NCI-H187 treated with DMSO at 0.1 percent for 48 hours (cell line): ENCODE measurements at places on chromosomes 12 and 14.

GRCh38 chr14:60092526-60092920 is 800 bp downstream of the PCNX4 start:
- no peak for DNase-seq

GRCh38 chr14:71995741-71996140 is 63.5 kb downstream of the RGS6 start:
- DNase-seq, result no peak

DNA sequence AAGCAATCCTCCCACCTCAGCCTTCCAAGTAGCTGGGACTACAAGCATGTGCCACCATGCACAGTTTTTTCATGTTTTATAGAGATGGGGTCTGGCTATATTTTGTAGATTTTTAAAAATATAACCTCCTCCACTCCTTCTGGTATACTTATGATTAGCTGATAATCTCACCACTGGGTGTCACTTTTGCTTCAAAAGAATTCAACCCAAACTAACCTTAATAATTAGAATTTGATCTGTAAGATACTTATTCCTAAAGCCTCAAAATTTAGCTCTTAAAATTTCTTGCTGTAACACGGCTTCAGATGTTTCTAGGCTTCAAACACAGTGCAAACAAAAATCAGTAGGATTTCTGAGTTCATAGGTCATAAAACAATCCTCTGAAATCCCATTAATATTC is 130.3 kb downstream of the CEP83 start:
- DNase-seq, result no peak

DNA sequence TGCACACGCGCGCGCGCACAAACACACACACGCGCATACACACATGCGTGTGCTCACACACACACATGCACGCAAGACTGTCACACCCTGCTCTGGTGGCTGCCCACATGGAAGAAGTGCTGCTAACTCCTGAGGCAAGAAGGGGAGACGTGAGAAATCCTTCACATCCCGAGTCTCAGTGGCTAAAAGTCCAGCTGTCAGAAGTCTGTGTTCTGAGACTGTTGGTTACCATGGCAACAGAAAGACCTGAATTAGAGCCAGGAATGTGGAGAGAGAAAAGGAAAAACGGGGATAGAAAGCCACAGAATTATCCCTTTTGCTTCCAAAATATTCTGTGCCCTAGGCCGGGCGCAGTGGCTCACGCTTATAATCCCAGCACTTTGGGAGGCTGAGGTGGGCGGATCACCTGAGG is 71.2 kb downstream of the PPFIBP1 start:
- DNase-seq, result no peak

- no peak for DNase-seq
Observed at GRCh38 chr14:81132468-81132867, 88.3 kb downstream of the GTF2A1 start.

DNA sequence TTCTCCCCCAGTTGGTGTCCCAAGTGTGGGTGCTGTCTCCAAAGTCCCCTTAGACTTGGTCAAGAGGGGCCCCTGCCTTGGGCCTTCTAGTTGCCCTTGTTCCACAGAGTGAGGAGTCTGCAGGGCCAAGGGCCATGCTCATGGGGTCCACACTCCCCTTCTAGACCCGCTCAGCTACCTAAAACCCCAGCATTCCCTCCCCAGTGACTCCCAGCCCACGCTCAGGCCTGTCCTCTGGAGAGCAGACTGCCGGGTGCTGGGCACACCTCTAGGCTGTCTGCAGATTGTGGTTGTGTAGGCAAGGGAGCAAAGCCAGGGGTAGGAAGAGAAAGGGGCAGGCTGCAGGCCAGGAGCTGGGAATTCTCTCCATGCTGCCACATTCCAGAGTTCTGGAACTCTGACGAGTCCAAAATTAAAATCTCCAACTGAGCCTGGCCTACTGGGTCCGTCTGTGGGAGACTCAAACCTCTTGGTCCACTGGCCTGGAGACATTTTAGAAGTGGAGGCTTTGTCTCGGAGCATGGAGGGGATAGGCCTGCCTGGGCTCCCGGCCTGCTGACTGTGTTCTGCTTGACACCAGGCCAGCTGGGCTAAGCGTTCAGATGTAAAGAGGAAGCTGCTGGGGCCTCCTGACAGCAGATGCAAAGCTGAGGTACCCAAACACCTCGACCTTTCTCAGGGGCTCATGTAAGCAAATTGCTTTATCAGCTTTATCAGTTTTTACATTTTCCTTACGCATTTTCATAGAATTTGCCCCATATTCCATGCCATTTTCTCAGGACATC is 13.7 kb upstream of the KRT5 start:
- no peak for DNase-seq

DNA sequence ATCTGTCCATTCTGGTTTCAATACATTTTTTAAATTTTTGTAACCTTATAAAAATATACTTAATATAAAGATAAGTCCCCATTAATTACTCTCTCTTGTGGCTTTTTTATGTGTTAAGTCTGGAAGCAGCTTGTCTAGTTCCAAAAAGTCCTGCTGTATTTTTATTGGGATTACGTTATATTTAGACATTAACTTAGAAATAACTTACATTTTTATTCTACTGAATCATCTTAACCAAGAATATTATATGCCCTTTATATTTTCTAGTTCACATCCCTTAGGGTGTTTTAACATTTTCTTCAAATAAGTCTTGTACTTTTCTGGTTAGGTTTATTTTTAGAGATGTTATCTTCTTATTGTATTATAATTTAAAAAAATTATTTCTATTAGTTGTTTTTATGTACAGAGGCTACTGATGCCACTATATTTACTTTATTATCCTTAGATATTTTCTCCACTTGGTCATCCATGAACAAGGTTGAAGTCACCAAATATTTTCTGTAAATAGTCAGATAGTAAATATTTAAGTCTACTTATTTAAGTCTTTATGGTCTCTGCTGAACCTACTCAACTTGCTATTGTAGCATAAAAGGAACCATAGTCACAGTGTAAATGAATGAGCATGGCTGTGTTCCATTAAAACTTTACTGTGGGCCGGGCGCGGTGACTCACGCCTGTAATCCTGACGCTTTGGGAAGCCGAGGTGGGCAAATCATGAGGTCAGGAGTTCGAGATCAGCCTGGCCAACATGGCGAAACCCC is 132.4 kb upstream of the NEDD1 start:
- no peak for DNase-seq

- peak; percentile 94 for DNase-seq
Observed at GRCh38 chr14:72142328-72142727, 210.1 kb downstream of the RGS6 start.

- DNase-seq, result no peak
Observed at GRCh38 chr12:81991868-81992267, 232.7 kb upstream of the PPFIA2 start.

DNA sequence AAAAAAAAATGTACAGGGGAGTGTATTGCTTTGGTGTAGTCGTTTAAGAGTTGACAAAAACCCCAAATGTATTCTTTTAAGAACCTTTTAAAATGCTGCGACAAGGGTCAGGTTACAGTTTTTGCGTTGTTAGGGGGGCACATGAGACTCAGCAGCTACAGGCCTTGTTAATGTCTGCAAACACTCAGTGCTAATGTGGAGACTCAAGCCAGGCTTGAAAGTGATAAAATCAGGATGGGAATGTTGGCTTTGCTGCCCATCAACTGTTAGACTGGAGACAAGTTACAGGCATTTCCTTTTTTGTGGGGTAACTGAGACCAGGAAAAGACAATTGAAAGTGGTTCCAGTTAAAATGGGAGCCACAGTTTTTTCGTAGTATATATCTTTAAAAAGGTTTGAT is 84.8 kb downstream of the PRKCH start:
- DNase-seq, result no peak

- no peak for DNase-seq
Observed at GRCh38 chr12:67732857-67733256, 84.3 kb downstream of the DYRK2 start.

DNA sequence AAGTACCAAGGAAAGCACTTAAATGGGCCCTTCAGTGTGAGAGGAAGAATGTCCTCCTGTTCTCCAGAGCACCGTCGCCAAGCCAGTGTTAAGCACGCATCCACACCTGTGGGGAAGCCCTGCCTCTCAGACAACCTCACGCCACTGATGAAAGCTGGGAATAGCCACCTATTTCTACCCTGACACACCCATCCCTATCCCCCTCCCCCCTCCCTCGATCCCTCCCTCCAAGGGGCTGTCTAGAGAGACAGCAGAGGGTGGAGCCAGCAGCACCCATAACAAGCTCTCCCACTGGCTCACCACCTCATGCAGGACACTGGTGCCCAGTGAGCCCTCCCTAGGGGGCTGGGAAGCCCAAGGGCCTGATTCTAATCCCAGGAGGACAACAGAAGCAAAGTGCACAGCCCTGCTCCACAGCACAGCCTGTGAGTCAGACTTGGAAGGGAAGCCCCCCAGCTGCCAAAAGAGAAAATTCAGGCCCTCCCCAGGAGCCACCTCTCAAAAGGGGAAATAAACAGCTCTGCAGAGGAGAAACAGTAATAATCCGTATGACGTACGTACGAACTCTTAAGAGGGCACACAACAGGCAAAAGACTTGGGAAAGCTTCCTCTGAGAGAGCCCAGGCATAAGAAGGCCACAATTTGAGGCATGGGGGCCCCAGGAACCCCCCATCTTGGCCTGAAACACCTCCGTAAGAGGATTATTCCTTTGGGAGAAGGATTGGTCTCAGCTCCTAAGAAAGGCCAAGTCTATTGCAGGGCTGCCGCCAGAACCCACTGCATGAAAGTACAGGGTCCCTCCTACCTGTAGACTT is 7.8 kb downstream of the PITPNM2 start:
- peak; percentile 83 for DNase-seq

GRCh38 chr12:76041406-76041805 is 9.8 kb upstream of the PHLDA1 start:
- peak; percentile 28 for DNase-seq

DNA sequence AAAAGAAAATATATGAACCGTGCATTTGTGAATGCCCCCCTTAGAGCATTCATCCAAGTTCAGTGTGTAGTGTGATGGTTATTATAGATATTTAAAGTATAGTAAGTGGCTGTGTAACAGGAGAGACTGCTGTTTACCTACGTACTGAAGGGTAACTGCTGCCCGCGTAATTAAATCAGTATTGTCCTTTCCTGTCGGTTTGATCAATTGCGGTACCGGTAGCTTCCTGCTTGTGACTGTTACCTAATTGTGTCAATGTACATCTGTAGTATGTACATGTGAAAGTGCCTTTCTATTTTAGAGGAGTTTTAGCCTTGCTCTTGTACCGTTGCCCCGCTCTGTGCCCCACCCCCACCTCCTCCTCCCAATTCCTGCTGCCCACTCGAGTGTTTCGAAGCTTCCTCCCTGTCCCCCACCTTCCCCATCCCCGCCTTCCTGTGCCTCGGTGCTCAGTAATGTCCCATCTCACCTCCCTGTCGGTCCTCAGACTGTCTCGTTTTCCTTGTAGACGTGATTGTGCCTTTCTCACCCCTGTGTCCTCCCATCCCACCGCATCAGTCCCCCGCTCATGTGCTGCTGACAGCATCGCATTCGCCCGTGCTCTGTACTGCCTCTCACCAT is 75.0 kb downstream of the KICS2 start:
- no peak for DNase-seq

DNA sequence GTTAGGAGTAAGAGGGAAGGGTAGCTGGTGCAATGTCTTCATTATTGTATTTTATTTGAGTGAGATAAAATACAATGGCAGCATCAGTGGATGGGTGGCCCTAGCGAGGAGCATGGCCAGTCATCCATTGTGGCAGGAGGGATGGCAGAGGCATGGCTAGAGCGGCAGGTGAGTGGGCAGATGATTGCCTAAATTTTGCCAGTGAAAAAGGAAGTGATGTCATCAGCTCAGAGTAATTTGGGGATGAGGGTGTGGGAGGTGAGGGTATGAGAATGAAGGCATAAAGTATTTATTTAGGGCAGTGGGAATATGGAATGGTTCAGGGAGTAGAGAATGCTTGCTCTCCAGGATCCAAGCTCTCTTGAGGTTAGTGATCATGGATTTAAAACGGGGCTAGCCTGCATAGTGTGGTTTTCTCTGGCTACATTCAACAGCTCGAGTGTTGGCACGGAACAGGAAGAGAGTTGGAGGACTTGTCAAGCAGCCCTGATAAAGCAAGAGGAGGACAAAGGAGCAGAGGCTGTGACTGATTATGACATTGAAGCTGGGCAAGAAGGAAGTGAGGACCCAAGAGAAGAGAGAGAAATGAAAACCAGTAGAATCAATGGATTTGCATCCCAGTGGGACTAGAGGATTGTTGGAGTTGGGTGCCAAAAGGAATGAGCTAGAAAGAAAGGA is 18.7 kb upstream of the SERPINA6 start:
- DNase-seq, result no peak

DNA sequence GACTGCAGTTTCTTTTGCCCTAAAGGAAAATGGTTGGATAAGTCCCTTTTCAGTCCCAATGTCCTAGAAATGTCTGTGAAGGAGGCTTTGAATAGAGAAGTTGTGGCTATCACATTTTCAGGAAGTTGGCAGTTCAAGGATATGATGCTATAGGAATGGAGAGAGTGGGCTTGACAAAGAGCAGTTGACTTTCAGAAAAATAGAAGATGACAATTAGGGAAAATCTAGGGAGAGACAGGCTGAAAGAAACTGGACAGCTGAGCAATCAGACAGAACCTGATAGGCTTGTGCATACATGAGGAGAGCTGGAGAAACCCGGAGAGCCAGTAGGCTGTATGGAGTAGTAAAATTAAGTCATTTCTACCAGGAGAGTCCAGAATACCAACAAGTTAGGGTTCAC is 50.5 kb downstream of the LMNTD1 start:
- DNase-seq, result no peak

DNA sequence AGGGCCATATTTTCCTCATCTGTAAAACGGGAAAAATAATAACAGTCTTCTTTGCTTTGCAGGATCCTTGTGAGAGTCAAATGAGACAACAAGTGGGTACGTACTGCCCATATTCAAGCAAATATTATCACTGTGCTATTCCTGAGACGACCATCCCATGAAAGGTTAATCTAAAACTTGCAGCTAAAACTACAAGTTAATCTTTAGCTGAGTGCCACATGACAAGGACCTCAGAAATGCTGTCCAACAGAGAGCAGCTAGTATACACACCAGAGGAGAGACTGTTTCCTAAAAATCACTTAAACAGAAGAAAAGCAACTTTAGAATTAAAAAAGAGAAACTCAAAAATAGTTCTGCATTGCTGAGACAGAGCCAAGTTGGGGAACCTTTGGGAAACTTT is 162.7 kb upstream of the TMTC2 start:
- no peak for DNase-seq

DNA sequence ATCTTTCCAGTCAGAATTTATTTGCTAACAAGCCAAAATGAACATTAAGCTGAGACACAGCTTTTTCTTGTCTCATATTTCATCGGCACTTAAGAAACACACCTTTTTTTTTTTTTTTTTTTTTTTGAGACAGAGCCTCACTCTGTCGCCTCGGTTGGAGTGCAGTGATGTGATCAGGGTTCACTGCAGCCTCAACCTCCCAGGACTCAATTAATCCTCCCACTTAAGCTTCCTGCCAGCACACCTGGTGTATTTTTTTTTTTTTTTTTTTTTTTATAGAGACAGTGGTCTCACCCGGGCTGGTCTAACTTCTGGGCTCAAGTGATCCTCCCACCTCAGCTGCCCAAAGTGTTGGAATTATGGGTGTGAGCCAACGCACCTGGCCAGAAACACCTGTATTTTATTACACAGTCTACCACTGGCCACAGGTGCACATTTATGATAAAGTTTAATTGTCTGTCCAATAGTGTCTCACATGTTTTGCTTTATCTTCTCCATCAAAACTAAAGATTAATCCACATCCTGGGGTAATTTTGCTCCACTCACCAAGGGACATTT is 62.7 kb downstream of the C2CD5 start:
- DNase-seq, result no peak

GRCh38 chr14:81662570-81663197 is 129.0 kb upstream of the SEL1L start:
- DNase-seq, result no peak
